Activated CD4-positive, alpha-beta T cell treated with anti-CD3 and anti-CD28 coated beads, Interleukin-2, amount 50 U/mL, for 24 hours (primary cell): ENCODE measurements at places on chromosomes 11 and 22.

- DNase-seq = no peak
Observed at GRCh38 chr11:11146830-11147229, 206.2 kb downstream of the CSNK2A3 start.

- DNase-seq = no peak
Observed at GRCh38 chr11:10625982-10626311, 57.5 kb upstream of the LYVE1 start.

GRCh38 chr22:38097557-38098409 is 12.7 kb downstream of the BAIAP2L2 start:
- no peak for DNase-seq

- DNase-seq = no peak
Observed at GRCh38 chr11:80165744-80166143, 724.9 kb upstream of the TENM4 start.

GRCh38 chr22:50505776-50506610 is 1.5 kb downstream of the LMF2 start:
- DNase-seq = no peak

DNA sequence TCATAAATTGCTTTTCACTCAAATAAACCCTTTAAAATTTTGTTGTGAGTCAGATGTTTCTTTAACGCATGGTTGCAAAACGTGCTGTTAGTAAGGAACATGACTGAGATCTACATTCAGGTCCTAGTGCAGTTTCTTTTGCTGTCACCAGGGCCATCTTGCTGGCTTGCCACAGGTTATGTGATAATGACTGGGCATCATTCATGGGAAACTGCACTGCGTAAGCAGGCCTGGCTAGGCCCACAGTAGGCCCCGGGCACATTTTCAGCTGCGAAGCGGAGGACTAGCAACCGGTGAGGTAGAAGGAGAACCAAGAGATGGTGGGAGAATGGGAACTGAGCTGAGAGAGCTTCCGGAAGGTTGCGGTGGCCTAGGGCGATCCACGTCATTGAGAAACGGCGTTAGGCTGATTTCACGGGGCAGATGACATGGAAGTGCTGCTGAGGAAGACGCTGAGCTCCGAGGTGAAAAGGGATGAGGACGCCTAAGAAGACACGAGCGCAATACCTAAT is 3.2 kb upstream of the KLHDC7B start:
- no peak for DNase-seq

DNA sequence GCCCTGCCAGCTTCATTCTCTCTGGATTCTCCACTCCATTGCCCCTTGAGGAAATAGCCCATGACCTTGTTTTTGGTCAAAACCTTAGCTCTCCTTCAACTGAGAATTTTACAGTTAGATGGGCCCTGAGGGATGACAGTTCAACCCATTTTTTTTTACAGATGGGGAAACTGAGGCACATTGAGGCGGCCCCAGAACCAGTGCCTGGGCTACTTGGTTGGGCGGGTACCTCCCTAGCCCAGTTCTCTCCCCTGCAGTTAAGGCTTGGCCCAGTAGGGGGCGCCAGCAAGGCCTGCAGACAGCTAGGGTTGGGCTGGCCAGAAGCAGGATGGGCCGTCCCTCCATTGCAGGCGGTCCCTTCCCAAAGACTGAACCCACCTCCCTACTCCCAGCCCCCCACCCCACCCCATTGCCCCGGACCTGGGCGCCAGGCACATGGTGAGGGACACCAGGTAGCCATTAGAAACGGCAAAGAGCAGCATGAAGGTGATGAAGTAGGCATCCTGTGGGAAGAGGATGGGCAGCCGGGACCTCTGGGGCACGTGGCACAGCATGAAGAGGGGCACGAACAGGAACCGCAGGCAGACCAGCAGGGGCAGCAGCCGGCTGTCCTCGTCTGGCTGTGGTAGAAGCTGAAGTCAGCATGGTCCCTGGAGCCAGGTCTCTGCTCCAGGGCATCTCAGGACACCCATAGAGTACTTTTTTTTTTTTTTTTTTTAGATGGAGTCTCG is 7.6 kb downstream of the SLC29A2 start:
- DNase-seq = peak; percentile 63

DNA sequence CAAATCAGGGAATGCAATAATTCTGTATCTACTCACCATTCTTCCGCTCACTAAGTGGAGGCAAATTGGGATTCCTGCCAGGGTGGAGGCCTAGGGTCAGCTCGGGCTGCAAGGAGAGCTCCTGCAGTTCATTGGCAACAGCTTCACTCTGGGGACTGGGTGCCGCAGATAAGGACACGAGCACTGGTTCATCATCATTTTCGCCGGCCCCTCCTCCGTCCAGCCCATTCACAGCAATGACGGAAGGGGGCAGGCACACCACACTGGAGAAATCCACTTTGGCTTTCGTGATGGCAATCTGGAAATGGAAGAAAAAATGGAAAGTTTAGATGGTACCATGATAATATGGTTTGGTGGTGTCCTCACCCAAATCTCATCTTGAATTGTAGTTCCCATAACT is 84.4 kb downstream of the MRTFA start:
- no peak for DNase-seq

DNA sequence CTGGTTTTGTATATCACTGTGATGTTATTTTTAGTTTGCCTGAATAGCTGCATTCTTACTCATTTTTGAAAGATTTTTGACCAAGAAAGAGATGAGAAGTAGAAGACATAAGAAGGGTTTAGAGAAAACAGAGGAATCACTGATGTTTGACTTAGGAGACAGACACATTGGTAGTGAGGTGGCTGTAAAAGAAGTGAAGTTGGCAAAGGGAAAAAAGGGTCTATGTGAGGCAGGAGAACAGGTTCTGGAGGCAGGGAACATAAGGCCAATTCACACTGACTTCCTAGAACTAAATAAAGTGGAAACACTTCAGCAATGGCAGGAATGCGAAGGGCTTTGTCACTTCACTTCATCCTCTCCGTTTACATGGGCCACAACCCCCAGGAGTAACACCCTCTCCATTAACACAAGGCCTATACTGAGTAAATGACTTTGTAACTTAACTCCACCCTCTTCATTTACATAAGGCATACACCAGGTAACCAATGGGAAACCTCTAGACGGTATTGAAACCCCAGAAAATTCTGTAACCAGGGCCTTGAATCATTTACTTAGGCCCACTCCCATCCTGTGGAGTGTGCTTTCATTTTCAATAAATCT is 36.5 kb downstream of the CTSC start:
- no peak for DNase-seq

DNA sequence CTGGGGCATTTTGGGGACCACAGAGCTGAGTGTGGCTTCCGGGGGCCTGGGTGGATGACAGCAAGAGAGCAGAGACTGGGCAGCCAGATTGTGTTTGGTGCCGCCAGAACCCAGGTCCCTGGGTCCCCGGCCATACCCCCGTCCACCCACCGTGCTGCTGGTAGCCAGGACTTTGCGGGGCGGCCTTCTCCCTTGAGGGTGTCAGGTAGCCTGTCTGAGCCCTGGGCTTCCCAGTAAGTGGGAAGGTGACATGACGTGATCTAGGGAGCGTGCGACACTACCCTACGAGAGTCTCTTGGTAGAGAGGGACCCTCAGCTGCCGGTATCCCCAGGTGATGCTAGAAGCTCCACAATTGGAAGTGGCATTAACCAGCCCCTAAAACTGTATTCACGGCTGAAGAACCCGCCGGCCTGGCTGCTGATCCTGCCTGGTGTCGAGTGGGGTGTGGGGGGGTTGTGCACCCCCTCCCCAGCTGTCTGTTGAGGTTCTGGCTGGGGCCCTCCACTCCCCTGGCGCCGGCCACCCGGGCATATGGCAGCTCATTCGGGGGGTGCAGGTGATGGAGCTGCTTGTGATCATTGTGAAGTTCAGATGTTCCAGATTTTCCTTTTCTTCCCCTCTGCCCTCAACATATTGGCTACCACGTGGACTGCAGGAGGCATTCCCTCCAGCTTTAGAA is 66.9 kb downstream of the MPPED1 start:
- no peak for DNase-seq

GRCh38 chr11:44270403-44271273 is 39.3 kb downstream of the ALX4 start:
- no peak for DNase-seq

DNA sequence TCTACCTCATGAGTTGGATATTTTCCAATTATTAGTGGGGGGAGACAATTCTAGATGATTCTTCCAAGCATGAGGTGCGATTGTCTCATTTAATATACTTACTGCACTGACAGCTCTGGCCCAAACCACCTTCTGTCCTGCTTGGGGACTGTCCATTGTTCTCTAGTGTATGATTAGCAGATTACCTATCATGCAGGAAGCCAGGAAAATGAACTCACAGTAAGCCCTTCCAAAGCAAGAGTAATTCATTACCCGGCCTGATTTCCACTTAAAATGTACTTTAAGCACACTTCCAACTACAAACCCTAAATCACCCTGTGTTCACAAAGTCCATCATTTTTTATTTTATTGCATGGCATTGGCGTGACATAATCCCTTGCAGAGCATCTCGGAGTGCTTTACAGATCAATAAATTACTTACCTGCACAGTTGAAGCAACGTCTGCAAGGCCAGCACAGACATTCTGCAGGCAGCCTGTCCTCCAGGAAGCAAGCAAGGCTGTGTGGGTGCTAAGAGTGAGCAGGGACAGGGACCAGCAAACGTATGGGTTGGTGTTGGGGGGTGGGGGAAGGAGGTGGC is 838.2 kb downstream of the NTM start:
- no peak for DNase-seq

GRCh38 chr11:19714387-19715363 is 2.0 kb downstream of the NAV2 start:
- DNase-seq = no peak

DNA sequence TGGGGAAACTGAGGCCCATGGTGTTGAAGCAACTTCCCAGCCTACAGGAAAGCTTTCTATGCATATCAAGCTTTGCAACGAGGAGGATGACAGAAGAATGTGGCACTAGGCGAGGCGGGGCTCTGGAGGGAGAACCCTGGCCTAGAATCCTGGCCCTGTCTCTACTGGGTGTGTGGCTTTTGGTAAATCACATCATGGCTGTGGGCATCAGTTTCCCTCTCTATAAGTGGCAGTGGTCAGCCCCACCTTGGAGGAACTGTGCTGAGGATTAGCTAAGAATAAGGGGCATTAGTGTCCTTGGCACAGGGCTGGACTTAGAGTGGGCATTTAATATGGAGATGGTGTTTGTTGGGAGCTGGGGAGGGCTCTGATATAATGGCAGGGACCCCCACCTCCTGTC is 122.6 kb upstream of the CRYBB3 start:
- DNase-seq = no peak

- no peak for DNase-seq
Observed at GRCh38 chr11:75474878-75475766, 42.1 kb upstream of the KLHL35 start.

GRCh38 chr11:110086892-110087309 is 6.3 kb upstream of the ZC3H12C start:
- no peak for DNase-seq

DNA sequence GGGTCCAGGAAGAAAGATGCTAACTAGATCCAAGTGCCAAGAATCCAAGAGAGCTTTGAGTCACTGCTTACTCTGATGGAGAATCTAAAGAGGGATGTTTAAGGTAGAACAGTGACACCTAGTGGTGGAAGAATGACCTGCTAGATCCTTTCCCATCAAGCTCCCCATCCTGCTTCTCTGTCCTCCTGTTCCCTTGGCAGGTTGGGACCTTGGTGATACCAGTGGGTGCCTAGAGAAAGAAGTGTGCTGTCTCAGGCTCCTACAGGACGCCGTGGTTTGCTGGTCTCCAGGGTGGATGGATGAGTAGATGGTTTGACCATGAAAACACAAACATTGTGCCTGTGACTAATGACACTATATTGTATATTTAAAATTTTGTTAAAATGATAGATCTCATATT is 383.7 kb downstream of the TMEM135 start:
- DNase-seq = peak; percentile 37

DNA sequence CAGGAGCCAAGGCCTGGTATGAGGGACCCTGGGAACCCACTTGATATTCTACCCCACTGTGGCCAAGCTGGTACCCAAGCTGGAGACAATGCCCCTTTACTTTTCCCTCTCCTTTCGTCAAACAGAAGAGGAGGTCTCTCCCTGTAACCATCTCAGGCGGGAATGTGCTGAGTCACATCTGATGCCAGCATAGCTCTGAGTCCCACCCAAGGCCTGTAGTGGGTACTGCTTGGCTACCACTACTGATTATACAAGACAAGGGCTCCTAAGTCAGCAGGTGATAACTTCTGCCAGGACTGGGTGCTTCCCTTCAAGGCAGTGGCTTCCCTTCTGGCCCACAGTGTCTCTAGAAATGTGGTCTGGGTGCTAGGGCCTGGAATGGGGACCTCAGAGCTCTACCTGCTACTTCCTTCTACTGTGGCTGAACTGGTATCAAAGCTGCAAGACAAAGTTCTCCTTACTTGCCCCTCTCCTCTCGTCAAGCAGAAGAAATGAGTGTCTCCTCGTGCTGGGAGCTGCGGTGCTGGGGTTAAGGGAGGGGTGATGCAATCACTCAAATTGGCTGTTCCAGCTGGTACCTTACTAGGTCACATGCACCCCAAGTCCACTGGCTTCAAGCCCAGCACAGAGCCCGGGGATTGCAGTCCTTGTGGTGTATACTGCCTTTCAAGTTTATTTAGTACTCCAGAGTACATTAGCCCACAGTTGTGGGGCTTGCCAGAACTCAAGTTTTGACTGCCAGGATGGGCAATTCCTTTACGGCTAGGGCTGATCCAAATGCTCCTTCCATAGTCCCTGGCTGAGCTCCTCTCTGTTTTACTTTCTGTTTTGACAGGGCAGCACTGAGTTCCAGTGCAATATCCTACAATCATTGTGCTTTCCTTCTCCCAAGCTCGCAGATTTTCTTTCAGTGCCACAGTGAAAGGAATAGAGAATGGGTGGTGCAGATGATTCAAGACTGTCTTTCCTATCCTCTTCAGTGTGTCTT is 419.7 kb upstream of the CNTN5 start:
- DNase-seq = no peak

DNA sequence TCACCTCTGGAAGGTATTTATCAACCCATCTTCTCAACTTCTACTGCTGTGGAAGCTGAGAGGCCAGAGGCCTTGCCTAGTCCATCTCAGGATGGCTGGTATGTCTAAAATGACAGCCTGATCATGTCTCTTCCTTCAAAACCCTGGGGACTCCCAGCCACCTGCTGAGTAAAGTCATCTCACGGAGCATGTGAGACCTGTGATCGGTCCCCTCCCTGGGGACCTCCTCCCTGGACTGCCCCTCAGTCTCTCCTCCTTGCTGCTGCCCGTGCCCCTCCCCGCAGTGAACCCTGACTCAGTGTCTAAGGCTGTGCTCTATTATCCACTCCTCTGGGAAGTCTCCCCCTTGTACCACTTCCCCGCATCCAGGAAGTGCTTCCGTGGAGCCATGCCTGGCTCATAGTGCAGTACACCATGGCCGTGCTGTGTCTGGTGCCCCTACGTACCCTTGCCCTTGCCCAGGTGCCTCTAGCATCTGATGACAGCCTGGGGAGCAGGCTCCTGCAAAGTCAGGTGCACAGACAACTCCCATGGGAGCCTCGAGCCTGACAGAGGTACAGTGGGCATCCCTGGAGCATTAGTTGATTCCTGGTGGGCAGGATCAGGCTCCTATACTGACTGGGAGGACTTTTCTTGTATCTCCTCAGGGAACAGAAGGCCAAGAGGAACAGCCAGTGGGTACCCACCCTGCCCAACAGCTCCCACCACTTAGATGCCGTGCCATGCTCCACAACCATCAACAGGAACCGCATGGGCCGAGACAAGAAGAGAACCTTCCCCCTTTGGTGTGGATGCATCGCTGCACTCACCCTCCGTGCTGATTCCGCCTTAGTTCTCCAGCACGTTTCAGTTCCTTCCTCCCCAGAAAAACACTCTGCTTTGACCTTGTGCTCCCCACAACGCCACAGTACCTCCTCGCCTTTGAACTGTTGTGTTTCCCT is 13.8 kb downstream of the SMARCB1 start:
- no peak for DNase-seq
